Stimulated activated CD8-positive, alpha-beta memory T cell treated with anti-CD3 and anti-CD28 coated beads, Interleukin-2, amount 100 ng/mL, for 48 hours (primary cell): ENCODE measurements at places on chromosomes 2 and 18.

DNA sequence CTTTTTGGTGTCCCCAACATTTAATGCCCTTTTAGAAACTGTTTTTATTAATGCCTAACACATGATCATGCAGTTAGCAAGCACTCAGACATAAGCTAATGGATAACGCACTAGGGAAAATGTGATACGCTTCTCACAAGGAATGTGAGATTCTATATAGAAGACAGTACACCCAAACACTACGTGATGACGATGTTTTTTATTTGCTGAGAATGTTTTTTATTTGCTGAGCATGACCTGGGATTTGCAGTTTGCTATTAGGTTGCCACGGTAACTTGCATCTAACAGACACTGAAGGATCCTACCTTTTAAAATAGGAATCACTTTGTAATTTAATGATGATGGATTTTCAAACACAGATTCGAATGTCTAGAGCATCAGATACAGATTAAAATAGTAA is 4.9 kb downstream of the SMC6 start:
- DNase-seq = no peak

DNA sequence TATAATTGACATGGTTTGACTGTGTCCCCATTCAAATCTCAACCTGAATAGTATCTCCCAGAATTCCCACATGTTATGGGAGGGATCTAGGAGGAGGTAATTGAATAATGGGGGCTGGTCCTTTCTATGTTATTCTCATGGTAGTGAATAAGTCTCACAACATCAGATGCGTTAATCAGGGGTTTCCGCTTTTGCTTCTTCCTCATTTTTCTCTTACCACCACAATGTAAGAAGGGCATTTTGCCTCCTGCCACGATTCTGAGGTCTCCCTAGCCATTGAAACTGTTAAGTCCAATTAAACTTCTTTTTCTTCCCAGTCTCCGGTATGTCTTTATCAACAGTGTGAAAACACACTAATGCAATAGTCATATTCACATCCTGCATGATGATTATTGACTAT is 1073.3 kb upstream of the CDH2 start:
- DNase-seq = no peak

GRCh38 chr2:39124746-39125057 is 3.9 kb upstream of the SOS1 start:
- DNase-seq = no peak

- no peak for DNase-seq
Measured at GRCh38 chr2:229342376-229342775, 71.3 kb upstream of the PID1 start.

GRCh38 chr2:140711867-140712266 is 1418.9 kb downstream of the LRP1B start:
- no peak for DNase-seq
